ENCODE measurements at places on chromosomes 12 and 14. TPM values are rescaled to one million over a fixed set of nuclear protein-coding genes. Genes with fewer than 3 reads are reported as not detected.

EML5 gene
- total RNA-seq = 3.3 TPM

ACVRL1 gene
- 43.4 TPM for total RNA-seq

DPPA3 gene
- total RNA-seq = not detected

SIX1 gene
- 0.31 TPM for total RNA-seq

RBP5 gene
- not detected for total RNA-seq

GRIP1 gene
- total RNA-seq = 19.4 TPM

KCNA5 gene
- 0.95 TPM for total RNA-seq

IFNG-AS1 gene
- total RNA-seq = not detected

KTN1 gene
- 112 TPM for total RNA-seq

AMDHD1 gene
- total RNA-seq = 1.5 TPM

ENDOU gene
- 18.7 TPM for total RNA-seq

TMPRSS12 gene
- not detected for total RNA-seq

NOVA1 gene
- total RNA-seq = 2.2 TPM

GNG2 gene
- total RNA-seq = 8.1 TPM

SLC25A47 gene
- 0.30 TPM for total RNA-seq

AMN gene
- 10.9 TPM for total RNA-seq

ISM2 gene
- total RNA-seq = not detected

ABHD12B gene
- total RNA-seq = 28.3 TPM

PIK3C2G gene
- 45.7 TPM for total RNA-seq

KRT3 gene
- not detected for total RNA-seq

IL22 gene
- not detected for total RNA-seq

SLC10A1 gene
- not detected for total RNA-seq

NELL2 gene
- 4.7 TPM for total RNA-seq

USP44 gene
- 1.4 TPM for total RNA-seq

CSAD gene
- 35.6 TPM for total RNA-seq

LPAR5 gene
- 5.8 TPM for total RNA-seq

RNU6-8 gene
- not detected for total RNA-seq

ALDH2 gene
- total RNA-seq = 156 TPM

ETNK1 gene
- total RNA-seq = 22.3 TPM

PAX9 gene
- total RNA-seq = 0.62 TPM

PRIMA1 gene
- 3.1 TPM for total RNA-seq

OVCH1 gene
- not detected for total RNA-seq

OR6C68 gene
- total RNA-seq = not detected

STX2 gene
- total RNA-seq = 4.5 TPM

OAS2 gene
- 3.9 TPM for total RNA-seq

MMP17 gene
- total RNA-seq = 10.1 TPM

CCDC60 gene
- total RNA-seq = not detected

CLEC2B gene
- 45.2 TPM for total RNA-seq

RPGRIP1 gene
- total RNA-seq = not detected

HOXC11 gene
- total RNA-seq = 3.7 TPM

EIF4B gene
- total RNA-seq = 559 TPM

TAS2R13 gene
- total RNA-seq = 0.86 TPM

TTC5 gene
- total RNA-seq = 13.3 TPM

FITM1 gene
- total RNA-seq = 1.7 TPM

SLC25A21 gene
- total RNA-seq = 2.0 TPM

Data from suprapubic skin (tissue), 4 donors.